HL-60 (cell line): ENCODE measurements at places on chromosomes 12 and 14.

GRCh38 chr14:67187826-67188225 is 1.4 kb upstream of the GARIN2 start:
- DNase-seq, result no peak

- DNase-seq, result no peak
Observed at GRCh38 chr12:46148327-46149078, 120.3 kb downstream of the SLC38A1 start.

- no peak for DNase-seq
Observed at GRCh38 chr12:104722601-104723534, 235.2 kb downstream of the SLC41A2 start.

DNA sequence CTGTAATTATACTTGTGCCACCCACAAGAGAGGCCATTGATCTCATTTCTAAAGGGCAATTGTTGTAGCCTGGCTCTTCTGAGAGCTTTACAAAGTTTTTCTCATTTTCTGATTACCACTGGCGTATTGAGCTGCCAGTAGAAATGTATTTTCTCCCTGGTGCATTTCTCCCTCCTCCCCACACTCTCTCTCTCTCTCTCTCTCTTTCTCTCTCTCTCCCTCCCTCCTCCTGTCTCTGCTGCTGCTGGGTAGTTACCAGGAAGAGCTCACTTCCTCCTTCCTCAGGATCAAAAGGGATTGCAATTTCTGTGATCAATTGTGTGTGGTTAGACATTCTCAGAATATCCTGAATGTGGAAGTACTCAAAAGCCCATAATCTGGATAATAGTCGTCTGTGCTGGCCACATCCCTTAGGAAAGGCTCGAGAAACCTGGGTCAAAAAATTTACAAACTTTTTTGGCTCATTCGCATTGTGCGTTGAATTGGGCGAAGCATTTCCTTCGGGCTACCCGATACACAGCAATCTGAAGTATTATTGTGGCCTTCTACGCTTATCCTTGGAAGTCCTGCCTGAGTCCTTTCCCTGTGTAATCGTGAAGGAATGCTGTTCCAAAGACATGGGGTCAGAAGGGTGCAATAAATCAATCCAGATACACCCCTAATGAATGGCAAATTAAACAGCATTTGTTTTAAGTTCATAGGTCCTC is 254.8 kb downstream of the MSRB3 start:
- no peak for DNase-seq

GRCh38 chr12:71878208-71878607 is 38.6 kb downstream of the TBC1D15 start:
- no peak for DNase-seq

DNA sequence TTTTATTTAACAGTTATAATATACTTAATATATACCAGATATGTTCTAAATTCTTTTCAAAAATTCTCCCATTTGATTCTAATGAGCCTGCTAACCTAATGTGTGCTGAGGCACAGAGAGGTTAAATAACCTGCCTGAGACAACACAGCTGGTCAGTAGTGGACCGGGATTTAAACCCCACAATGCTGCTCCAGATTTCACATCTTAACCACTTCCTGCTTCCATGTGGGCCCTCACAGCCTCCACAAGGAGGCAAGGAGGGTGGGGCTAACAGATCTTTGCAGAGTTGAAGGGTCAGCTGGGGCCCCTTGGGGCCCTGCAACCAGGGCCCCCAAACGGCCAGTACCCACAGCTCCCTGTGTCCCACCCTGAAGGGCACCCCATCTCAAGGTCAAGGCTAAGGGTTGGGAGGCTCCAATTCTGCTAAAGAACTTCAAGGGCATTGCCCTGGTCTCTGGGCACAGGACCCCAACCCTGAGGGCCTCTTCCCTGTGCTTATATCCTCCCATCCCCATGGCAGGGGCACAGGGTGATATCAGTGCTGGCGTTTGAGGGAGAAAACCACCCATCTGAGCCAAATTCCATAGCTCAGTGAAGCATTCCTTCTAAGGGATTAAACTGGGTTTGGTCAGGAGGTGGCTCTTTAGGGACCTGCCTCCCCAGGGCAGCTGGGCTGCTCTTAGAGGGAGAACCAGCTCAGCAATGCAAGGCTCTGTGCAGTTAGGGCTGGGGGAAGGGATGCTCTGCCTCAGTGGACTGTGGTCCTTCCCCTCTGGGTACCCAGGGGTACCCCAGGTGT is 2.2 kb downstream of the KRT80 start:
- DNase-seq, result no peak

DNA sequence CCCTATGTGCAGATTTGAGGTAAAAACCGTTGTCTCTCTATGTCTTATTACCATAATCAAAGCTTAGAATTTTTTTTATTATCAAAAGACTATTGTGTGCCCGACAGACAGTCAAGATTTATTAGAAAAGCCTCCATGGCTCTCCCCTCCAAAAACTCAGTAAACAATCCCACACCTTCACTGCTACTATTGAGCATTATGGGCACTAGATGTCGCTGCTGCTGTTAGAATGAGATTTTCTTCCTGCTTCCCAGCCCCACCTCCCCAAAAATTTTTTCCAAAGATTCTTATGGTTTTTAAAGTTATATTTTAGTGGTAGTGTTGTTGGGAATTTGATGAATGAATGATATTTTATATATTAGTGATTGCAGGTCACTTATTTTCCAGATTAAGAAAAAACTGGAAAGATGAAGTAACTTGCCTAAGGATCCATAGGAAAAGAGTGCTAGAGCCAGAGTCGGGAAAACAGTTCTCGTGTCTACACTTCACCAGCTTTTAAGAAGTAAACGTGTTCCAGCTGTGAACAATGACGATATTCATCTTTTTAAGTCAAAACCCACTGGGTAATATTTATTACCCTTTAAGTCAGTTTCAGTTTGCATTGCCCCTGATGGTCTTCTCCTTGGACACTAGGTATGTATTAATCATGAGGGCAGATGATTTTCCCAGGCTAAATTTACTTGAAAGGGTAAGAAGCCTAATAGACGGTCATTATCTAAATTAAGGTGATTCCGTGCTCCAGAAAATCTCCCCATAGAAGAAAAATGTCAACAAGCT is 12.2 kb upstream of the FOXG1 start:
- no peak for DNase-seq

DNA sequence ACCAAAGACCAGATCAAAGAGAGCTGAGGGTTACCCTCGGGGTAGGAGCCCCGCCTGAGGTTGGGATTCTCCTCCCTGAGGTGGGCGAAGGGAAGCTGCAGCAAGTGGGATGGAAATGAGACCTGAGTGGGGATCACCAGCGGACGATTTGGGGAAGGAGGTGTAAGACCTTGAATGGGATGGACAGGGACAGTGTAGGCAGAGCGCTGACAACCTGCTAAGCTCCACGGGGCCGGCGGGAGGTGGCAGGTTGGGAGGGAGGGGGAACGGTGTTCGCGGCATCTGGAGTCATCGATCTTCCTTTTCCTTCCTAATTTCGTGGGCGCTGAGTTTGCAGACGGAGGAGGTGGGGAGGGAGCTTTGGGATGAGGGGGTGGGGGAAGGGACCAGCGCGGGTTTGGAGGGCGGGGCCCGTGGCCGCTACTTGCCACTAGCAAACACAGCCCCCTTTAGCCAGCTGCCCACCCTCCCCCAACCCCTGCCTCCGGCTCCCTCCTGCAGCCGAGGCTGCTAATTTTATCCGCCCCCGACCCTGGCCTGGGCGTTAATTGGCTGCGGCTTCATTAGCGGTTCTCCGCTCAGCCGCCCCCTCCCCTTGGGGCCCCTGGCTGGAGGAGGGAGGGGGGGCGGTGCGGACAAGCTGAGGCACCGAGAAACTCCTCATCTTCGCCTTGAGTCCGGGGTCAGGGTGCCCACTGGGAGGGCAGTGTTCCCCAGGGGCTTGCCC is 2.8 kb upstream of the SHMT2 start:
- DNase-seq, result no peak

DNA sequence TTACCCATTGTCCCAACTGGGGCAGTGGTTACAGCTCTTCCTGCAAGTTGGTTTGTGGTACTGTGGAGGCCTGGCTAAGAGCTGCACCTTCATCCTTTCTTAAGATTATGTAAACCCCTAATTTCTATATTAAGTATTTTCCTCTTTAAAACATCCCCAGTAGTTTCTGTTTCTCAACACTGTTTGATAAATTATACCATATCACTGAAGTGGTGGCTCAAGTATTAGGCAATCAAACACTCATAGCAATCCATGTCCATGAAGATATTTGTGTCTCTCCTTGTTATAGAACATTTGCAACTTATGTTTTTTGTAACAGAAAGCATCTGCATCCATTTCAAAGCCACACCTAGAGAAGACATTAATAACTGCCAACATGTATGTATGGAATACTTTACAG is 31.8 kb downstream of the ATXN3 start:
- peak; percentile 18 for DNase-seq

DNA sequence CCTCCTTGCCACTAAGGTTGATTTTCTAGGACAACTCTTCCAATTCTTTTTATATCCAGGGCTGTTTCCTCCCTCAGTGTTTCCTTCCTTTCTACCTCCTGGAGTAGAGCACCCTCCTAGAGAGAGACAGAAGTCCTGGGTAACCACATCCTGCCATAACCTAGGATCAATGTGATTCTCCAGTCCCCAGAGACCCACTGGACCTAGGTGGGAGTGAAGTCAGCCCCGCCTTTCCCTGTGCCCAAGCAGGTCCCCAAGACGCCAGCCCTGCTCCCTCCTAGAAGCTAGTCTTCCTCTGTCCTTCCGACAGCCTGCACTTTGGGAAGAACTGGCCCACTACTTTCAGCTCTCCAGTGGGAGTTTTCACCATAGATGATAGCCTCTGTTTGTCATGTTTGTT is 166.8 kb upstream of the PLEKHG7 start:
- no peak for DNase-seq

DNA sequence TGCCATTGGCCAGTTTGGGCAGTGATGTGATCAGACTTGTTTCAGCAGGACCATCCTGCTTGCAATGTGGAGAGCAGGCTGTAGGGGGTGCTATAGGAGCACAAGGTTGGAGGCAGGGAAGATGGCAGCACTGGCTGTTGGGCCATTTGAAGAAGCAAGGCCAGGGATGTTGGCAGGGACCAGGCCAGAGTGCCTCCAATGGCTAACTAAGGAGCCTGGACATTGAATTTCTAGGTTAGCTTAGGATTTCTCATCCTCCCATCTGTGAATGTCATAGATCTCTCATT is 23.5 kb downstream of the FGF23 start:
- DNase-seq, result peak; percentile 13

- no peak for DNase-seq
Observed at GRCh38 chr14:43184540-43184939, 1322.5 kb downstream of the FSCB start.

DNA sequence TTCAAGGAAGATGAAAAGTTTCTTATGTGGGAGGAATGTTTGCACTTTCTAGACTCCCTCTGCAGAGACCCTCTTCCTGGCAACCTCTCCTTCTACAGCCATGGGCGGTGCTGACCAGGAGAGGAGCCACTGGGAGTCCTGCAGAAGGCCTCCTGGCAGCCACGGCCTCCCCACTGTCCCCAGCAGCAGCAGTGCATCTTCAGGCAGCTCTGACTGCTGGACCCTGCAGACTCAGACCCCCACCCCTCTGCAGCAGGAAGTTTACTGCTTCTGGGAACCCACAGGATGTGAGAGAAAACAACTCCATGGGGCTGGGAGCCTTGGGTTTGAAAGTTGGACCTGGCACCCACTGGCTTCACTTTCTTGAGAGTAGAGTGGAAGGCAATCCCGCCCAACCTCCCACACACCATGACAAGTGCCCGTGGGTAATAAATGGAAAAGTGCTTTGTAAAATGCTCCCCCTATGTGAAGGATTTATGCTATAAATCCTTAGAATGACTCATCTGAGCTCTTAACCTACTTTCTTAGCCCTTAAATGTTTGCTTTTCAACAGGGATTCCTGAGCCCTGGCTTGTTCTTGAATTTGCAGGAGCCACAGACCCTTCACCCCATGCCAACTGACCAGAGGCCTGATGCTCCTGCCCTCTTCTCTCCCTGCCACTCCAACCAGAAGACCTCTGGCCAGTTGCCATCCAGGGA is 37.5 kb upstream of the DDX11 start:
- DNase-seq, result no peak

DNA sequence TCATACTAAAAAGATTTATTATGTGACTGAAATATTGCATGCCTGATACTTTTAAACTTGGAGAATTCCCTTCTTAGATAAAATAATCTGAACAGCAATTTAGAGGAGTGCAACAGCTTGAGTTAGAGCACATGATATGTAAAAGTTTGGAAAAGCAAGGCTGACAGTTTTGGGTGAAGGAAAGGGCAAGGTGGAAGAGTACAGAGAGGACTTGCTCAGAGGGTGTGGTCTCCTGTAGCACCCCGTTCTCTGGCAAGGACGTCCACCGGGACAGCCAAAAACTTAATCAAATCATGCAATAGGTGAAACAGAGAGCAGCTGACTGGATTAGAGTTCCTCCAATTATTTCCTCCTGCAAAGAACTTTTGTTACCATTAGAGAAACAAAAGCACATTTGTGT is 65.2 kb upstream of the PDZRN4 start:
- DNase-seq, result no peak

GRCh38 chr14:59852350-59852749 is 18.2 kb downstream of the RTN1 start:
- no peak for DNase-seq

DNA sequence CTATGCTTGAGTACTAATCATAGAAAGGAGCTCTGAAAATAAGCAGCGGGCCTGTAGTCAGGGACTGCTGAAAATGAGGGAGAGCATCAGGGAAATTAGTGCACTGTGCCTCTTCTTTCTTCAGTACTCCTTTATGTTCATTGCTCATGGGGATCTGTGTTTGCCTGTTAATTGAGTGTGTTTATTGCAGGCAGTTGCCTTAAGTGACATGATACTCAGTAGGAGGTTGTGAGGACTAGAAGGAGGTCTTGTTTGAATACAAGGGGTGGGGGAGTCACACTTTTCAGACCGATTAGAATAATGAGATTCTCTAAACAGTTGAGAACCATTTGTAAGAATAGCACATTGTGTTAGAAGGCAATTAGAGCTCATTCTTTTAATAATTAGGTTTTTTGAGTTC is 102.6 kb upstream of the SLCO1C1 start:
- DNase-seq, result no peak

- DNase-seq, result no peak
Observed at GRCh38 chr12:79373896-79374499, 316.8 kb downstream of the PAWR start.

GRCh38 chr12:118964988-118965387 is 16.4 kb upstream of the SRRM4 start:
- DNase-seq, result no peak

- no peak for DNase-seq
Observed at GRCh38 chr14:30243805-30244204, 315.2 kb upstream of the G2E3 start.

DNA sequence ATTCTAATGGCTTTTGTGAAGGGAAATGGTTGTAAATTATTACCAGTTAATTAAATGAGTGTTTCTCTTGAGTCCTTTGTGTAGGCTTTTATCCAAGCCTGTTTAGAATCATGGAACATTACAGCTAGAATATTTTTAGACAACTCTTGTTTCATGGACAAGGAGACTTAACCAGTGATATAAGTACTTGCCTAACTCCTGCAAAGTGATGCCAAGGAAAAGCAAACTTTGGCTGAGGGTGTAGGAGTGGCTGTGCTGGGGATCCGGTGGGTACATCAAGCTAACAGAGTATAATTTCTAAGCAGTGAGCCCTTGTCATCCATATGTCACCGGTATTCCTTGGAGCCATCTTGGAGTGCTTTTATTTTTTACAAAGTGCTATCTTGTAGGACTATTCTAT is 61.5 kb downstream of the PRKCH start:
- DNase-seq, result no peak

GRCh38 chr12:96892104-96892503 is 15.0 kb upstream of the NEDD1 start:
- no peak for DNase-seq
